ENCODE measurements at places on chromosomes 4 and X.

- DNase-seq = no peak
Observed at GRCh38 chr4:118772081-118772766, 63.7 kb downstream of the SEC24D start.

- no peak for DNase-seq
Observed at GRCh38 chr4:123659262-123659661, 262.7 kb downstream of the SPRY1 start.

DNA sequence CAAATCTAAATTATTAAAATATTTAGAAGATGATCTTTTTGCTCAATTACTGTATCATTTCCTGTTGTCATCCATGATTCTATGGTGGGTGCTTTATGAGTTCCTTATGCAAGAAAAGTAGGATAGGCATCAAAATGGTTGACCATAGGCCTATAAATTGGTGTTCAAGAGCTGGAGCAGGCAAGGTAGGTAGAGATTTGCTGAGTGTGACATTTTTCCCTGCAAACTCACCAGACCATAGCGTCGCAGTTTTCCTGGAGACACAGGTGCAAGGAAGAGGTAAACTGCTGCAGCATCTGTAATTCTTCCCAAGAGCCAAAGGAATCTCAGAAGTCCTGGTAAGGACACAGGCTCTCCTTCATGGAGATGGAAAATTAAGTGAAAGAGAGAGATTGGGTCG lies 33.7 kb upstream of the DCLK2 start:
- DNase-seq = no peak

- peak; percentile 17 for DNase-seq
Observed at GRCh38 chrX:9885150-9885549, 82.0 kb upstream of the CLDN34 start.

GRCh38 chr4:147877308-147877771 lies 145.5 kb downstream of the ARHGAP10 start:
- no peak for DNase-seq

DNA sequence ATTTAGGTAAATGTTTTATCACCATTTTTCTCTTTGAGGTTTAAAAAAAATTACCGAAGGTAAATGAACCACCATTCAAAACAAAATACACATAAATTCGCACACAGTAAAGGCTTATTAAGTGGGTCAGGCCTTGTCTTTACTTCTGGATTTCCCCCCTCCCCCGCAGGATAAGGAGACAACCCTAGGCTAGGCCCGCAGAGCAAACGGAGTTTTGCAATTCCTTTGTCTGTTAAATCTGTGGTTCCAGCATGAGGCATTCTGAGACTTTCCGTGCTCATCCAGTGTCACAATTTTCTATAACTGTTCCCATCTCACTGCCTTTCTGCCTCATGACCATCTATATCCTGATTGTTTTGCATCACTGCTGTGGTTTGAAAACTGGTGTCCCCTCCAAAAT lies 307.4 kb downstream of the DCHS2 start:
- DNase-seq = no peak

DNA sequence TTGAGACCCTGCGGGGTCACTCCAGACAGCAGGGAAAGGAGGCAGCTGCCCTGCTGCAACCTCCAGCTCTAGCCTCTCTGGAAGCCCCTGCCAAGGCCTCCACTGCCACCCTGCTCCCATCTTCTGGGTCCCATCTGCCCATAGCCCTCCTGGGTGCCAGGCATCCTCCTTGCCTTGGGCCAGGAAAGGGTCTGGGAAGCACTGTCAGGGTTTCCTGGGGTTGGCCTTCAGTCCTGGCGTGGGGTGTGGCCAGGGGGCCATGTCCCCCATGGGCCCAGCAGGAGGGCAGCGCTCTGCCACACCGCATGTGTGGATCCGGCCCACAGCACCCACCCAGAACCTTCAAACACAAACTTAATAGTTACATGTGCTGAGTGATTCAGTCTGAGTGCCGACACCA lies 3.4 kb upstream of the CPLX1 start:
- no peak for DNase-seq

GRCh38 chrX:15242899-15243555 lies 26.9 kb downstream of the ASB9 start:
- DNase-seq = peak; percentile 29

- no peak for DNase-seq
Observed at GRCh38 chr4:39464886-39465501, 6.1 kb downstream of the LIAS start.

DNA sequence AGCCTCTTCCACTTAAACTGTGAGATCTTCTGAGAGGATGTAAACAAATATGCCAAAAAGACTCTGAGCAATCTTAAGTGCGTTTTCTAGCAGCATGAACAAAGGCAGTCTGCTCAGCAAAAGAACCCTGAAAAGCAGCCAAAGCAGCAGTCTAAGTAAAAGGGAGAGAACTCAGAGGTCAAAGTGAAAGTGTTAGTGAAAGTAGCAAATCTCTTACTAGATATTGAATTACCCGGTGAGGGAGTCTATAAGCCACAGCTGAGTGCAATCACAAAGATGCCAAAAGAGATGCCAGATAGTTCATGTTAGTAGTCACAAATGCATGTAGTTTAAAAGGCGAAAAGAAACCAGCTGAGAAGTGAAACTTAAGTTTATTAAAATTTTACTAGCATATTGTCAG lies 7.9 kb upstream of the GNRHR start:
- no peak for DNase-seq

- DNase-seq = no peak
Observed at GRCh38 chr4:123083646-123084045, 161.2 kb upstream of the NUDT6 start.

- no peak for DNase-seq
Observed at GRCh38 chr4:47668810-47669408, 169.0 kb downstream of the CORIN start.
